ENCODE measurements at places on chromosomes 13 and 19.

- no peak for DNase-seq
Observed at GRCh38 chr13:40790154-40790616, 774 bp downstream of the SLC25A15 start.

DNA sequence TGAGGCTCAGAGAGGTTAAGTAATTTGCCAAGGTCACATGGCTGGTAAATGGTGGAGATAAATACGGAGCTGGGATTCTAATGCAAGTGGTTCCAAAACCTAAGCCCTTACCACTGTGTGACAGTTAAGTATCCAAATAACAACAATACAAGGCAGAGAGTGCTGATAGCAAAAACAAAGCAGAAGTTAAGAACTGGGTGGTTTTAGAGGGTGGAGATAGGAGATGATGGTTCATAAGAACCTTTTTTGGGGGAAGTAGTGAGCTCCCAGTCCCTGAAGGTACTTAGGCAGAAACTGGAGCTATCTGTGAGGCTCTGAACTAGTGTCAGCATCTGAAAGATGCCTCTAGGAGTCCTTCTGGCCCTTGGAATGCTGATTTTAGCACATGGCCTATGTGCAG, 56.2 kb upstream of the UBE2L5 start:
- DNase-seq: peak; percentile 20

DNA sequence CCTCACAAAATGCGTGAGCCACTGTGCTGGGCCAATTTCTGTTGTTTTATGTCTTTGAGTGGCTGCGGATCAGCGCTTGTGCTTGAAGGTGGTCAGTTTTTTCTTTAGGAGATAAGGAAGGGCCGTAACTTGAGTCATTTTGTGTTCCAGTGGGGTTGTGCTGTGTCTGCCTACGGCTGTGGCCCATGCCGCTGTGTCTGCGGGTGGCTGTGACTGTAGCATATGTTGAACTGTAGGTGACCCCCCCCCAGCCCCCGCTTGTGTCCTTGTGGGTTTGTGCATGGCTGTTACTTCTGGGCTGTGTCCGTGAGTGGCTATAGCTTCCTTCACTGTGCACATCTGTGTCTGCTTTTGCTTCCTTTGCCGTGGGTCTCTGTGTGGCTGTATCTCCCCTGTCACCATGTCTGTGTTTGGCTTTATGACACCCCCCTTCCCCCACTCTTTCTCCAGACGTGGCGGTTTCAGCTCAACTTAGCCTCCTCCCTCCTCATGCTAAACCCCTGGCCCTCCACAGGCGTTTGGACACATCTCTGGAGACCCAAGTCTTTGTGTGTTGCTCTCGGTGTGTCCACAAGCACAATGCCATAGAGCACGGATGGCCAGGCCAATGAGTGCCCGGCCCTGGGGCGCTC, 675 bp downstream of the PPP1R14A start:
- no peak for DNase-seq

- peak; percentile 78 for DNase-seq
Observed at GRCh38 chr19:51830274-51830673, 35.3 kb downstream of the FPR3 start.

Measured in suppressor macrophage treated with lipopolysaccharide for 1 hour (primary cell).